Liver (tissue), 10 donors: ENCODE measurements at places on chromosomes 1 and 21.

DNA sequence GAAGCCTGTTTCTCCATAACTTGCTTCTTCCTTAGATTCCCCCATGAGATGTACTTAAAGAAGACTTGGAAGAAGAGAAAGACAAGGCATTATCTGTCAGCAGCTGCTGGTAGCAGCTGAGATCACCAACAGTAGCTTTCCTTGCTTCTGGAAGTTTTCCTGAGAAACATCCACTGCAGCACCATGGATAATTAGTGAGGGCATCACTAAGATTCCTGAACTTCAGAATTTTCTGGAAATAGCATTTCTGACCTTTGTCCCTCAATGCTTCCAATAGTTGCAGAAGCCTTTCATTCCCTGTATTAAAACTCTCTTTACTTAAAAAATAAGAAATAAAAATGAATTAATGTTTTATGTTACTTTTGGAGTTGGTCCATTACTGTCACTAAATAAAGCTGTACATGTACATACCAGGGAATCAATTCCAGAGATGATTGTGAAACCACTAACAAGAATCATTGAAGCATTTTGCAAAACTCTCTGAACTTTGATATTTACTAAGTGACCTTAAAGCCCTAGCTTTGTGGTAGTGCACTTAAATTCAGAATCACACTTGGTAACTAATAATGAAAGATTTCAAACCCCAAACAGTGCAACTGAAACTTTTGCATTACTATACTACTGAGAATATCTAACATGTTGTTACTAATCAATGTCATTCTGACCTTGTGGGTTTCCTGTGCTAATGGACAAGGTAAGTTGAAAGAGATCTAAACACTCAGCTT, at the start of gene CFHR4:
Gene CFHR4, plus strand, starts transcription at position 538 of the 725 bp plus-strand sequence. Its CDS starts 99 bp downstream, at position 637.
- DNase-seq = no peak

DNA sequence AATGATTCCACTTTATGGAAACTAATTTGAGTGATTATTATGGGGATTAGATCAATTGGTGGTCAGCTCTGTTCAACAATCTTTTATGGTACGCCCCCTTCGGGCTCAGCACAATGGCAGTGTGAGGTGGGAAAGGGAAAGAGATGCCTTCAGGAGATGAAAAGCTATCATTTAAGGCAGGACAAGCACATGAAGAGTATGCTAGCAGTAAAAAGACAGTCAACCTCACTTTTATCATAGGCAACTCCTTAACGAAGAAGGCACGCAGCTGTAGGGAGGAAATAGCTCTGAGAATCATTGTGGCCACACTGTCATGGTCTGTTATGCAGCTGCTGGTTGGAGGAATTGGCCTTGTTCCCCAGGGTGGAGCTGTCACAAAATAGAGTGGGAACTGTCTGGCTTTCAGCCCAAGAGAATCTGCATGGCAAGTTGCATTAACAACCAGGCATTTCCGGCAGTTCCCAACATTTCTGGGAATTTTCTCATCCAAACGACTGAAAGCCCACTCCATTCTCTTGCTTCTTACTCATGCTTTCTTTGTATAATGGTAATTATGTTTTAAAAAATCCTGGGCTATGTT, 54.4 kb upstream of the BCL10 start:
- no peak for DNase-seq

- DNase-seq = no peak
These were observed 7.4 kb upstream of the TIAM1 start for GRCh38 chr21:31351438-31351837.

GRCh38 chr1:221022331-221022730, 143.1 kb downstream of the HLX start:
- no peak for DNase-seq

- DNase-seq = no peak
These were observed 19.4 kb upstream of the SH3D21 start for GRCh38 chr1:36286802-36287201.

DNA sequence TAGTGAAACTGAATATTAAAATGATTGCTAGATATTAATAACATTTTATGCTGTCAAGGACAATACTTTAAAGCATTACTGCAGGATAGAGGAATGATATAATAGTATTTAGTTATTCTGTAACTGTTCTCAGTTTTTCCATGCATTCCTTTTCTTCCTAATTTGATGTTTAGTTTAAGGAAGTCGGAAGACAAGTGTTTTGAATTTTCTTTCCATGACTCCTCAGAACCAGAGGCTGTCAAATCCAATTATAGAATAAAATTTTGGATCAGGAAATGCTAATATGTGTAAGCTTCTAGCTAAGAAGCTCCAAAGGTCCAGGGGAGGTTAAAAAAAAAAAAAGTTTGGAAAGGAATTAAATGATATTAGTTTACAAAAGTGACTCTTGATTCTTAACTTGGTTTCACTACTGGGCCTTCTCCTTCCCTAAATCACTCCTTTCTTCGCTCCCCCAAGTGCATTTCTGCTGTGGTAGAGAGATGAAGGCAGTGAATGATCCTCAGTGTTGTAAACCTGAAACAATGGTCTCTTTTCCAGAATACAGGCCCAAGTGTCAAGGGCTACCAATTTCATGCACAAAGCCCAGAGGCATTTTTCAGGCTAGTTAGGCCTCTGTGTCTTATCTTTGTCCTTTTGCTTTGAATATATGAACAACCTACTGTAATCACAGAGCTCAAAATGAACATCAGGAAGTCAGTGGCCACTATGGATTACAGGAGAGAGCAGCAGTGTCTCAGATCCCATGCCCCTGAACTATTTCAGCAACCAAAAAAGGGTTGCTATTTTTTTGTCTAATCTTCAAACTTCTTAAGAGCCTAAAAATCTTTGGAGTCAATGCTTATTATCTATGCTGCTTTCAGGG, 6.2 kb downstream of the ADSS2 start:
- DNase-seq = no peak

- DNase-seq = no peak
These were observed 227.8 kb upstream of the RAB4A start for GRCh38 chr1:229043115-229043514.

- no peak for DNase-seq
These were observed 112.6 kb downstream of the PAX7 start for GRCh38 chr1:18743233-18743632.

GRCh38 chr21:39103689-39104088, 79.6 kb downstream of the PSMG1 start:
- DNase-seq = no peak

- DNase-seq = peak; percentile 88
These were observed 4.6 kb downstream of the DMAP1 start for GRCh38 chr1:44217809-44218410.

DNA sequence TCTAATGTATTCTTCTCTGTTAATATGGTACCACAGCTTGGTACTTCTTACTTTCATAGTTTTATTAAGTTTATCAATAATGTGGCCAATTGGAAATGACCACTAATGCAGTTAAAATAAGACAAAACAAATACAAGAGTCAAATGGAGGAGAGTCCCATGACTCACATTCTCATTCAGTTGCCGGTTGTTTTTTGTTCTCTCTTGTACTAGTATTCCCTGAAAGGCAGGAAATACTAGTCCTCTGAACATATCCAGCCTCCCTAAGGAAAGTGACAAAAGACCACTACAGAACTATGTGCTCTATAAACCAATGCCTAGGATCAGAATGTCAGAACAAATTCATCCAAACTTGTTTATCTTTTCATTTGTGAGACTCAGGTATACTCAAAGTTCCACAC, 165.2 kb upstream of the SAMSN1 start:
- no peak for DNase-seq

DNA sequence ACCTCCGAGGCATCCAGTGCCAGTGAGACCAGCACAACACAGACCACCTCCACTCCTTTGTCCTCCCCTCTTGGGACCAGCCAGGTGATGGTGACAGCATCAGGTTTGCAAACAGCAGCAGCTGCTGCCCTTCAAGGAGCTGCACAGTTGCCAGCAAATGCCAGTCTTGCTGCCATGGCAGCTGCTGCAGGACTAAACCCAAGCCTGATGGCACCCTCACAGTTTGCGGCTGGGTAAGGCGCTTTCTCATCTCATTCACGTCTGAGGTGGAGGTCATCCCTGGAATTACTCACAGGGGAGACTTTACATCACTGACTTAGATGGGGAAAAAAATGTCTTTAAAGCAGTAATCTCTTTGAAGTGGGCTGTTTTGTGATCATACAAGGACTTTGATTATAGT, 106.3 kb downstream of the CD247 start:
- no peak for DNase-seq

DNA sequence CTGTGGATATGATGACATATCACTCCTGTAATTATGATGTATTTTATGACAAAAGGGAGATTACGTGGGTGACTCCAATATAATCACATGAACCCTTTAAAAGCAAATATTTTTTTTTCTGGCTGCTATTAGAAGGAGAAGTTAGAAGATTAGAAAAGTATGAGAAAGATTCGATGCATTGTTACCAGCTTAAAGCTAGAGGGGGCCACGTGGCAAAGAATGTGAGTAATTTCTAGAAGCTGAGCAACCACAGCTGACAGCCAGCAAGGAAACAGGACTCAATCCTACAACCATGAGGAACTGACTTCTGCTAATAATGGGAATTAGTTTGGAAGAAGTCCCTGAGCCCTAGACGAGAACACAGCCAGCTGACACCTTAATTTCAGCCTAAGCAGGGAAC, 56.3 kb upstream of the C1orf87 start:
- no peak for DNase-seq

DNA sequence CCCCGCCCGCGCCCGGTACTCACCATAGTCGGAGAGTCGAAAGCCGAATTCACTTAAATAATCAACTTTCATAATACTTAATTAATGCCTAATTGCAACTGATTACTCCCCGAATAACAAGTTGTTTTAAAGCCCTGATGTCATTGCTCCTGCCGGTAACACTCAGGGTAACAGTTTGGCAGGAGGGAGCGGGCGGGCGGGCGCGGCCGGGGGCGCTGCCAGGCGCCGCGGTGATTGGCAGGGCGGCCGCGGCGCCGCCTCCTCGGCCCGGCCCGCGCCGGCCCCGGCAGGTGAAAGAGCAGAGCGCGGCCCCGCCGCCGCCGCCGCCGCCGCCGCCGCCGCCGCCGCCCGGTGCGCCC, 102.2 kb downstream of the CASZ1 start:
- peak; percentile 55 for DNase-seq

DNA sequence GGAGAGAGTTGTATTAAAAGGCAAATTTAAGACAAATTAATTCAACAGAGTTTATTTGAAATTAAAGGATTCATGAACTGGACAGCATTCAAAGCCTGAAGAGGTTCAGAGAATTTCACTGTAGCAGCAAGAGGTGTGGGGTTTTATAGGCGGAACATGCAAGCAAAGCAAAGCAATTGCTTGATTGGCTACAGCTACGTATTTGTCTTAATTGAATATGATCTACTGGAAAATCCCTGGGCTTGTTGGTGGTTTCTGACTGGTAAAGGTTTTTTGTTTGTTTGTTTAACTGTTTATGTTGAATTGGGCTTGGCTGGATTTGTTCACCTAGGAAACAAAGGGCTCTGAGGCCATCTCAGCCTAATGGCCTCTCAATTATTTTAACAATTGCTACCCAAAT, 61.5 kb downstream of the KCNK1 start:
- DNase-seq = no peak

GRCh38 chr1:18641005-18641941, 10.6 kb downstream of the PAX7 start:
- no peak for DNase-seq

DNA sequence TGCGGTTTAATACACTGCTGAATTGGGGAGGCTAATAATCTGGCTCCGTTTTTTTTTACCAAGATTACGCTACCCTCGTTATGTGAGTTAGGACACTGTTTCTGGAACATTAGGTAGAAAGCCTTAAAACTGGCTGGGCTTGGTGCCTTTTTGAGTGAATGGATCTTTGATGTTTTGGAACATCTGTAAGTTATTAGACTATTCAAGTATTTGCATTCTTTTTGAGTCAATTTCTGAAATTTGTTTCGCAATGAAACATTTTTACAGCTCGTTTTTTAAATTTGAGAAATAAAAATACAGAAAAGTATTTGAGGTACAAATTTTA, 106.9 kb downstream of the LTN1 start:
- no peak for DNase-seq

- no peak for DNase-seq
These were observed 16.4 kb downstream of the RUNX3 start for GRCh38 chr1:24913616-24914225.

GRCh38 chr21:45410865-45411809, 6.2 kb downstream of the COL18A1 start:
- DNase-seq = peak; percentile 87

GRCh38 chr21:41393876-41394465, 32.1 kb upstream of the MX1 start:
- DNase-seq = no peak

GRCh38 chr1:178093494-178093950, 382 bp upstream of the RASAL2 start:
- DNase-seq = peak; percentile 83

- DNase-seq = no peak
These were observed 8.0 kb upstream of the FAM20B start for GRCh38 chr1:179017383-179018326.

DNA sequence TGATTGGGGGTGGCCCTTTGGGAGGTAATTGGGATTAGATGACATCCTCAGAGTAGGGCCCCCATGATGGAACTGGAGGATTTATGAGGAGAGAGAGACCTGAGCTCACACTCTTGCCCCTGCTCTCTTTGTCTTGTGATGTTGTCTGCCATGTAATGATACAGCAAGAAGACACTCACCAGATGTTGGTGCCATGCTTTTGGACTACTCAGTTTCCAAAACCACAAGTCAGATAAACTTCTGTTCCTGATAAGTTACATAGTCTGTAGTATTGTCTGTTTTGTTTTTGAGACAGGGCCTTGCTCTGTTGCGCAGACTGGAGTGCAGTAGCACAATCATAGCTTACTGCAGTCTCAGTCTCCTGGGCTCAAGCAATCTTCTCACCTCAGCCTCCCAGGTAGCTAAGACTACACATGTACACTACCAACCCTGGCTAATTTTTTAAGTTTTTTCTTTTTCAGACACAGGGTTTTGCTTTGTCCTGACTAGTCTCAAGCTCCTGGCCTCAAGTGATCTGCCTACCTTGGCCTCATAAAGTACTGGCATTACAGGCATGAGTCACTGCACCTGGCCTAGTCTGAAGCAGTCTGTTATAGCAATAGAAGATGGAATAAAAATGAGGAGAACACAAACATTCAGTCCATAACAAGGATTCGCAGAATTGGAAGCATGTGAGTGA, 115.0 kb upstream of the GALNT2 start:
- no peak for DNase-seq

- no peak for DNase-seq
These were observed 24.5 kb upstream of the SLC26A9 start for GRCh38 chr1:205967554-205968335.

GRCh38 chr1:107531065-107531908, 390.4 kb downstream of the NTNG1 start:
- no peak for DNase-seq

- no peak for DNase-seq
These were observed 112.5 kb downstream of the CSMD2 start for GRCh38 chr1:34052565-34052964.

GRCh38 chr1:55980582-55980981, 598.8 kb downstream of the PLPP3 start:
- DNase-seq = no peak
